Myometrial cell (primary cell): ENCODE measurements at places on chromosomes 4 and X. TPM values are rescaled to one million over a fixed set of nuclear protein-coding genes. Genes with fewer than 3 reads are reported as not detected.

The TMEM271 gene
- total RNA-seq = not detected in 2 replicates

The MTNR1A gene
- total RNA-seq = not detected in 2 replicates

The SLC25A14 gene
- total RNA-seq = 3.7 and 21.6 TPM in 2 replicates

The CXorf49 gene
- not detected in 2 replicates for total RNA-seq

The NWD2 gene
- not detected in 2 replicates for total RNA-seq

The CSAG1 gene
- total RNA-seq = not detected in 2 replicates

The IGFBP7 gene
- total RNA-seq = 415 and 416 TPM in 2 replicates

The HTRA3 gene
- total RNA-seq = 0.35 and 0.86 TPM in 2 replicates

The F8A2 gene
- not detected in 2 replicates for total RNA-seq

The ATP1B4 gene
- total RNA-seq = not detected in 2 replicates

The PDLIM3 gene
- total RNA-seq = 52.8 and 60.8 TPM in 2 replicates

The SLC2A9 gene
- total RNA-seq = 2.8 TPM in 1 of 2 replicates, not detected in the other

The IQCM gene
- not detected in 2 replicates for total RNA-seq

The FRAS1 gene
- total RNA-seq = 1.2 and 3.2 TPM in 2 replicates

The PAGE2B gene
- not detected in 2 replicates for total RNA-seq

The TIGD4 gene
- total RNA-seq = 0.18 TPM in 1 of 2 replicates, not detected in the other

The ZFP92 gene
- 0.29 and 0.71 TPM in 2 replicates for total RNA-seq

The SSX1 gene
- total RNA-seq = not detected in 2 replicates

The ARHGEF6 gene
- total RNA-seq = 12.1 and 14.1 TPM in 2 replicates

The RS1 gene
- total RNA-seq = not detected in 2 replicates

The APLN gene
- total RNA-seq = not detected in 2 replicates

The NKX3-2 gene
- total RNA-seq = 0.29 TPM in 1 of 2 replicates, not detected in the other

The H2BW2 gene
- not detected in 2 replicates for total RNA-seq

The ALPK1 gene
- 11.5 and 16.1 TPM in 2 replicates for total RNA-seq

The PALLD gene
- 51.3 and 68.2 TPM in 2 replicates for total RNA-seq

The S100G gene
- not detected in 2 replicates for total RNA-seq

The RHOXF2B gene
- total RNA-seq = not detected in 2 replicates

The TRIM75 gene
- total RNA-seq = not detected in 2 replicates

The MND1 gene
- 12.7 and 15.4 TPM in 2 replicates for total RNA-seq

The CXCL3 gene
- total RNA-seq = 0.18 and 1.4 TPM in 2 replicates

The EPGN gene
- total RNA-seq = not detected in 2 replicates

The BMP3 gene
- total RNA-seq = not detected in 2 replicates

The PYURF gene
- 91.1 and 103 TPM in 2 replicates for total RNA-seq

The DMRTC1 gene
- total RNA-seq = not detected in 2 replicates

The CLCN5 gene
- total RNA-seq = 1.7 and 1.8 TPM in 2 replicates

The MAGEA2 gene
- not detected in 2 replicates for total RNA-seq

The GPR82 gene
- not detected in 2 replicates for total RNA-seq

The TREX2 gene
- total RNA-seq = not detected in 2 replicates

The AMBN gene
- total RNA-seq = not detected in 2 replicates
